Stimulated activated CD4-positive, alpha-beta T cell treated with anti-CD3 and anti-CD28 coated beads, Interleukin-1b, Interleukin-23, amount 100 ng/mL, for 24 hours (primary cell): ENCODE measurements at places on chromosomes 12 and 14.

DNA sequence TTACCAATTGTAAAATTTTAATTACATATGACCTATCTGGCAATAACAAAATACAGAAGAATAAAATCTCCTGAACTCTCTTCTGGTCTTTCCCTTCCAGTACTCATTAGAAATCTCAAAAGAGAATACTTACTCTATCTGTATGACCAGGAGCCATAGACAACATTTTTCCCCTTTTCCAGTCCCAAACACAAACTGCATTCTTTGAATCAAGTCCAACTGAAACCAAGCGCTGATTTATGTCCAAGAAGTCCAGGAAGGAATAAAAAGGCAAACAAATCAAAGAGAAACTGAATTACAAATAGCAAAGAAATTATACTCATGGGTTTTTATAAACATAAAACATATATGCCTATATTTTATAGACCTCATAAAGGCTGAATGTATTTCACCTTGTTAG, 46.7 kb downstream of the EML5 start:
- DNase-seq: no peak

- no peak for DNase-seq
Observed at GRCh38 chr14:104805326-104805678, 4.4 kb downstream of the ZBTB42 start.

GRCh38 chr14:85317491-85318021, 212.4 kb upstream of the FLRT2 start:
- no peak for DNase-seq

GRCh38 chr12:126967152-126967551, 1299.8 kb upstream of the TMEM132C start:
- no peak for DNase-seq

DNA sequence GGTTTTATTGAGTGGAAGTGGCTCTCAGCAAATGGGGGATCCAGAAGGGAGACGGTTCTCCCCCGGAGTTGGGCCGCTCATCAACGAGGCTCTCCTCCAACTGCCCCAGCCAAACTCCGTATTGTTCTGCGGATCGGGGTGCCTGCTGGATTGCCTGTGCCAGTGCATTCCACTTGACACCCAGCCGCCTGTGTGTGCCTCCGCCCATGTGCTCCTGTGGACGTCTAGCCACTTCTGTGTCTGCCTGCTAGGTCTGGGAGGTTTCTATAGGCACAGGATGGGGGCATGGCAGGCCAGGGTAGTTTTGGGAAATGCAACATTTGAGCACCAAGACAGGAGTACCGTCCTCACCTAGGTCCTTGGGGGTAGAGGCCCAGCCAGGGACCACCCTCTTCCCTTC, 225.7 kb upstream of the AMIGO2 start:
- no peak for DNase-seq

GRCh38 chr14:90489916-90490719, 93.3 kb downstream of the CALM1 start:
- no peak for DNase-seq

- no peak for DNase-seq
Observed at GRCh38 chr12:74906224-74906623, 303.4 kb downstream of the KCNC2 start.

GRCh38 chr12:94659346-94659930, 9.1 kb upstream of the TMCC3 start:
- no peak for DNase-seq

- no peak for DNase-seq
Observed at GRCh38 chr12:23760495-23760894, 189.0 kb downstream of the SOX5 start.

- DNase-seq: no peak
Observed at GRCh38 chr12:69497308-69498026, 27.3 kb downstream of the FRS2 start.

- DNase-seq: no peak
Observed at GRCh38 chr14:30223966-30224365, 296.3 kb upstream of the PRKD1 start.

DNA sequence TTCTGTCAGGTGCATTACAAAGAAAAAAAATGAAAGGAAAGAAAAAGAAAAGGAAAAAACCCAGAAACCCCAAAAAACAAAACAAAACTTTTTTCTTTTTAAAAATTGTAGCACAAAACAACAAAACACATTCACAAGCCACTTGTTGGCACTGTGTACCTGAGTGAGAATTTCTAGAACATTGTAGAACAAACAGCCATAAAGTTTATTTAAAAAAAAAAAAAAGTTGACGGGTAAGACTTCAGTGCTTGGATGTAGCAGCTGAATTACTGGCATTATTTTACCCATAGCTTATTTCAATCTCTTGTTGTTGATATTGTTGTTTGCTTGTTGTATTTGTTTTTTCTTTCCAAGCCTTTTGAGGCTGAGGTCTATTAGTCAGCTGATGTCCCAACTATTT, 415.8 kb downstream of the SOX5 start:
- DNase-seq: no peak

DNA sequence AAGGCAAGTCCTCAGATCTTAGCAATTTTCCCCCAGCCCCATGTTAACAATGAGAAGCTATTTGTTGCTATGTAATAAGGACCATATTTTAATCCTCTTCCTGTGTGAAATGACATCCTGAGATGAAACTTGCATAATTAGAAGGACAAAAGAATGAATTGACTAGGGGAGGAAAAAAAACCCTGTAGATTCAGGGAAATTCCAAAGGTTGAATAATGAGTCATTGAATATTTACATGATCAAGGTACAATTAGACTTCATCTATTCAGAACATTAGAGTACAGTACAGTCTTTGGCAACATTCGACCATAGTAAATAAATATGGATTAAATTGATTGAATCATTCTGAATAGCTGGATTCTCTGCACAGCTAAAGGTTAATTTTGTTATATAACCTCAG, 9.4 kb downstream of the MYBPC1 start:
- no peak for DNase-seq
